ENCODE measurements at places on chromosomes 6 and 20.

- H3K4me1 ChIP-seq, result no peaks in the 10 kb centered on the region
- H3K27ac ChIP-seq, result no peak overlapping the region
- DNase-seq, result no peak
- no peaks in the 10 kb centered on the region for H3K27me3 ChIP-seq
Measured at GRCh38 chr6:32876603-32877002, 22.6 kb downstream of the PSMB9 start.

GRCh38 chr20:20752712-20753111, 40.3 kb upstream of the RALGAPA2 start:
- DNase-seq, result no peak
- no peaks in the 10 kb centered on the region for H3K36me3 ChIP-seq
- H3K27ac ChIP-seq, result no peak overlapping the region
- no peak overlapping the region for H3K4me3 ChIP-seq
- no peaks in the 10 kb centered on the region for H3K27me3 ChIP-seq

- H3K27me3 ChIP-seq, result no peaks in the 10 kb centered on the region
- DNase-seq, result no peak
- H3K4me1 ChIP-seq, result no peaks in the 10 kb centered on the region
- no peak overlapping the region for H3K27ac ChIP-seq
- no peak overlapping the region for H3K4me3 ChIP-seq
Measured at GRCh38 chr6:12001004-12001705, 11.0 kb upstream of the HIVEP1 start.

DNA sequence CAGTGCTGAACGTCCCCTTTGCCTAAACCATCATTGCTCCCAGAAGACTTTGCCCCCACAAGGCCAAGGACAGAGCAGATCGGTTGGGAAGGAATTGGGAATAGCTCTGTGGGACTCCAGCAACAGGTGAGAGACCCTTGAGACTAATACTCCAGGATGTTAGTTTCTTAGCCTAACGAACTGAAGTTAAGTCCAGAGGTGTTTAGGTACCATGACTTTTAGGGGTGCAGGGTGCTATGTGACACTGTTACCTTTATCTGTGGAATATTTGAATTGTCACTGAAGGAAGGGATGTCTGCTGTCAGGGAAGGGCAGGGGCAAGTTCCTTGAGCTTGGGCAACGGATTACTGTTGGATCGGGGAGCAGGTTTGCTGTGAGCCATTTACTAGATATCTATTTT, 1.9 kb downstream of the BLCAP start:
- no peaks in the 10 kb centered on the region for H3K27me3 ChIP-seq
- no peaks in the 10 kb centered on the region for H3K4me1 ChIP-seq
- DNase-seq, result no peak
- H3K4me3 ChIP-seq, result peak overlapping the region; percentile 96
- H3K36me3 ChIP-seq, result no peaks in the 10 kb centered on the region

DNA sequence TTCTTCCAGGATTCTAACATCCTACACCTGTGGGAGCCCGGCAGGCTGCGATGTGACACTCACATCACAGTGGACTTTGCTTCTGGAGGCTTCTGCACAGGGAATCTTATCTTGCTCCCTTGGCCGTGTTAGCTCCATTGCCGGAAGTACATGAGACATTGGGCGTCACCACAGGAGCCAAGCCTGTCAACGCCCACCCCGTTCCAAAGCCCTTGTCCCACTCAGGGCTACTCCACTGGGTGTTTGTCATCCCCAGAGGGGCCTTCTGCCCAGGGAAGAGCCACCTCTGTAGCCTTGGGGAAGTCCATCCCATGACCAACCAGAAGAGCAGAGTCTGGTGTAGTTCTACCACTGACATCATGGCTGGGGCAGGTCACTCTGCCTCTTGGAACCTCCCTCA, 1.7 kb downstream of the RAB44 start:
- no peak overlapping the region for H3K27ac ChIP-seq
- no peak overlapping the region for H3K4me3 ChIP-seq
- H3K4me1 ChIP-seq, result no peaks in the 10 kb centered on the region
- H3K36me3 ChIP-seq, result no peaks in the 10 kb centered on the region
- H3K27me3 ChIP-seq, result no peaks in the 10 kb centered on the region
- DNase-seq, result no peak

DNA sequence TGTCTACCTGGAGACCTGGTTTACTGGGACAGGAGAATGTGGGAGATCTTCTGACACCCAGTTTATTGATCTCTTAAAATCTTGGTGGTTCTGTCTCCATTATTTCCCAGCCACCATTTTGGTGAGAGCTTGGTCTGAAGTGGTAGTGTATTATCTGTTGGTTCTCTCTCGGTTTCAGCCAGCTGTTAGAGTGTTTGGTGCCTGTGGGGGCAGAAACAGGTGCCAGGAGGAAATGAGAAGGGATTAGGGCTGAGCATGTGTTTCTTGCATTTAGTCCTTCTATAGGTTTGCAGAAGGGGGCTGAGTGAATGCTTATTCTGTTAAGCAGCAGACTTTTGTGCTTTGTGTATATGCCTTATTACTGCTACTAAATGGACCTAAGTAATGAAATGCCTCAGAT, 9.6 kb downstream of the JARID2 start:
- DNase-seq, result no peak
- no peak overlapping the region for H3K4me3 ChIP-seq
- H3K27ac ChIP-seq, result no peak overlapping the region

DNA sequence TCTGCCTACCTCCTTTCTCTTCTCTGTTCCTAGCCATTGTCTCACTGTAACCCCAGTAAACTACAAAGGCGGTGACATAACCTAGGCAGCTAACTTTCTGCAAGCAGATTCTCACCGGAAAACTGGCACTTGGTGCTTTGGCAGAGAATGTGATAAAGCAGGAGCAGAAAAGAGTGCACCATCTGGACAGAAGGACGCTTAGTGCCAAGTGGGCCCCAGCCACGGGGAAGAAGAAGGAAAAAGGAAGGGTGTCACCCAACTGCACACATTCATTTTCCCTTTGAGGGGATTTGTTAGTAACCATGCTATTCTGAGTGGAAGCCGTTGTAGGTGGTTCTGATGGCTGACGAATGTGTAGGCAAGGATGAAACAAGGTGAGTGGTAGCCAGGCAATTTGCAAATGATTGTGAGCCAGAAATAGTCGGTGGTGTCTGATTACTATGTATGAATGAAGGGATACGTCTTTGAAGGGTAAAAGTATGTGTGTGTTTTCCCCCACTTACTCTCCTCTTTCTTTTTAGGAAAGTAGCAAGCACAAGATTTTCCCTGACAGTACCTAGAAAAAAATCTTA, 148.3 kb upstream of the STXBP5 start:
- no peaks in the 10 kb centered on the region for H3K4me1 ChIP-seq
- no peaks in the 10 kb centered on the region for H3K36me3 ChIP-seq
- DNase-seq, result no peak
- H3K27ac ChIP-seq, result no peak overlapping the region
- no peaks in the 10 kb centered on the region for H3K27me3 ChIP-seq
- H3K4me3 ChIP-seq, result no peak overlapping the region

DNA sequence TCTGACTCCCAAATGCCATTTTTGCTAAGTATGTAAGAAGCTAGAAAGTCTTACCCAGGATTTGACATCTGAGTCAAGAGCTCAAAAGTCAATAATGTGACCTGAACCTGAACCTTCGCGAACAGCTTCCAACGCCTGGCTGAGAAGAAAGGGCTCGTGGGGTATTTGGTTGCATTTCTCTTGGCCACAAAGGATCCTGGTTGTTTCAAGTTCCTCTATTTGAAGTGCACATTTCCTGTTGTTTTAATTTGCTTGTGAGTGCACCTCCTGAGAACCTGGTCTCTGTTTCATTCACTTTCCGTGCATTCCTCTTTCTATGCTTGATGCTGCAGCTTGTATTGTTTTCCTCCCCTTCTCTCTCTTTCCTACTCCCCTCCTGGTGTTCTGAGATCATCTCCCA, 212.5 kb downstream of the FOXA2 start:
- no peaks in the 10 kb centered on the region for H3K27me3 ChIP-seq
- H3K4me1 ChIP-seq, result no peaks in the 10 kb centered on the region
- DNase-seq, result no peak
- H3K36me3 ChIP-seq, result no peaks in the 10 kb centered on the region
- no peak overlapping the region for H3K27ac ChIP-seq
- no peak overlapping the region for H3K4me3 ChIP-seq

DNA sequence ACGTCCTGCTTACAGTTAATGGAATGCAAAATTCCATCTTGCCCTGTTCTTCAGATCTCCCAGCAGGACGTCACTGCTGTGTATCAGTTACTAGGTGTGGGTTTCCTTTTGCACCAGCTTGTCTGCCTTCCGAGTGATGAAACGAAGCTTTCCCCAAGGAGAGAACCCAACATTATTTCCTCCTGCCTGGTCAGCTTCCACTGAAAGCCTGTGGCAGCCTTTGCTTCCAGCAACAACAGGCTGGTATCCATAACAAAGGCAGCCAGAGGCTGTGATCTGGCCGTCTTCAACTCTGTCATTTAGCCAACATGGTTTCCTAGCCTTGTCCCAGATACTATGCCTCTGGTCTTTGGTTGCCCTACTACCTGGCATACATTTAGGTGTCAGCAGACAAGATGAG, 78.9 kb upstream of the HEY2 start:
- H3K4me3 ChIP-seq, result no peak overlapping the region
- peak overlapping the region; percentile 15 for H3K27ac ChIP-seq
- H3K27me3 ChIP-seq, result no peaks in the 10 kb centered on the region
- DNase-seq, result no peak
- no peaks in the 10 kb centered on the region for H3K36me3 ChIP-seq

DNA sequence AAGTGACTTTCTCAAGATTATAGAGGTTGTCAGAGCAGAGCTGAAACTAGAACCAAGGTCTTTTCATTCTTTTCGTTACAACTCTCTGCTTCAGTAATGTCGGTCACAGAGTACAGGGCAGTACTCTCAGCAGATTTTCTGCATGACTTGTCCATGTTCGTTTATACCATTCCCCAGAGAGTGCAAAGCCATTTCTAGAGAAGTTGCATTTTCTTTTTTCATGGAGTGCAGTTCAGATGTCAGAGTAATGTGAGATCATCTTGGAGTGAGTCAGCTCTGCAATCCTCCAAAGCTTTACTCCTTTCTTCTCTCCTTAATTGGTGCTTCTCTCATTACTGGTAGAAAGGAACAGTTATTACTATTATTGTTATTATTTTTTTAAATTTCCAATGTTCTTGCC, 115.6 kb upstream of the B3GAT2 start:
- H3K36me3 ChIP-seq, result no peaks in the 10 kb centered on the region
- no peaks in the 10 kb centered on the region for H3K27me3 ChIP-seq
- no peak overlapping the region for H3K27ac ChIP-seq
- H3K4me3 ChIP-seq, result no peak overlapping the region
- no peaks in the 10 kb centered on the region for H3K4me1 ChIP-seq
- no peak for DNase-seq

DNA sequence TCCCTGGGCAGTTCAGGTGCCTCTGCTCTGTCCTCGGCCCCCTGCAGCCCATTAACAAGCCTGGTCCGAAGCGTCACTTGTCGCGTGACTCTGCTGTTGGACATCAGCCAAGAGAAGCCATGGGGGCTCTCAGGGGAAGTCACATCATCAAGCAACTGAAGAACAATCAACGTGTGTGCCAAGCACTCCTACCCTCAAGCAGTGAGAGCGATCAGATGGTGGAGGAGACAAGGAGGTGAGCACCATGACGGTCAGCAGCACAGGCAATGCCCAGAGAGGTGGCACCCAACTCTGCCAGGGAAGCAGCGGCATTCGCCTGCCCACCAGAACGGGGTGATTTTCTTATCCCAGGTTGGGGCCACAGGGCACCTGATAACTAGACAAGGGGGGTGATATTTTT, 132.7 kb downstream of the AGPAT4 start:
- H3K27me3 ChIP-seq, result no peaks in the 10 kb centered on the region
- no peak overlapping the region for H3K27ac ChIP-seq
- H3K4me1 ChIP-seq, result no peaks in the 10 kb centered on the region
- H3K36me3 ChIP-seq, result peaks cover 17% of the 10 kb centered on the region
- H3K4me3 ChIP-seq, result no peak overlapping the region
- DNase-seq, result no peak

GRCh38 chr20:49230561-49231133, 11.4 kb downstream of the DDX27 start:
- no peak for DNase-seq
- H3K27me3 ChIP-seq, result no peaks in the 10 kb centered on the region
- no peaks in the 10 kb centered on the region for H3K4me1 ChIP-seq
- H3K36me3 ChIP-seq, result peaks cover 82% of the 10 kb centered on the region
- H3K4me3 ChIP-seq, result no peak overlapping the region

- peak overlapping the region; percentile 64 for H3K27ac ChIP-seq
- no peak overlapping the region for H3K4me3 ChIP-seq
- H3K36me3 ChIP-seq, result peaks cover 5% of the 10 kb centered on the region
- H3K4me1 ChIP-seq, result peaks cover 13% of the 10 kb centered on the region
Measured at GRCh38 chr20:38985060-38985459, 22.9 kb downstream of the DHX35 start.

DNA sequence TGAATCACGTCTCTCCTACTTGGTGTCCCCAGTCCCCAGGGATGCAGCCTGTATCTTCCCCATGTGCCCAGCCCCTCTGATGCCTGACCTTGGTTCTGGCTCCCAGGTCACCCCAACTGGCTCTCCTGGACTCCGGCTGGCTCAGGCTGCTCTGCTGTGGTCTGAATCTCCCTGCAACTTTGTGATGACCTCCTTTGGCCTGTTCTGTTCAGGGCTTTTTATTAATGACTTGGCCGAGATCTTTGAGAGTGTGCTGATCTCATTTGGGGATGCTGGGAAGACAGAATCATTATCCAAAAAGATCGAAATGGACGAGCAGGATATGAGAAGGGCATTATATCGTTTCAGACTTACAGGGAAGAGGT, 67.4 kb downstream of the IGF2R start:
- peaks cover 47% of the 10 kb centered on the region for H3K36me3 ChIP-seq
- DNase-seq, result no peak
- H3K4me1 ChIP-seq, result no peaks in the 10 kb centered on the region
- no peaks in the 10 kb centered on the region for H3K27me3 ChIP-seq
- H3K27ac ChIP-seq, result peak overlapping the region; percentile 69
- no peak overlapping the region for H3K4me3 ChIP-seq

DNA sequence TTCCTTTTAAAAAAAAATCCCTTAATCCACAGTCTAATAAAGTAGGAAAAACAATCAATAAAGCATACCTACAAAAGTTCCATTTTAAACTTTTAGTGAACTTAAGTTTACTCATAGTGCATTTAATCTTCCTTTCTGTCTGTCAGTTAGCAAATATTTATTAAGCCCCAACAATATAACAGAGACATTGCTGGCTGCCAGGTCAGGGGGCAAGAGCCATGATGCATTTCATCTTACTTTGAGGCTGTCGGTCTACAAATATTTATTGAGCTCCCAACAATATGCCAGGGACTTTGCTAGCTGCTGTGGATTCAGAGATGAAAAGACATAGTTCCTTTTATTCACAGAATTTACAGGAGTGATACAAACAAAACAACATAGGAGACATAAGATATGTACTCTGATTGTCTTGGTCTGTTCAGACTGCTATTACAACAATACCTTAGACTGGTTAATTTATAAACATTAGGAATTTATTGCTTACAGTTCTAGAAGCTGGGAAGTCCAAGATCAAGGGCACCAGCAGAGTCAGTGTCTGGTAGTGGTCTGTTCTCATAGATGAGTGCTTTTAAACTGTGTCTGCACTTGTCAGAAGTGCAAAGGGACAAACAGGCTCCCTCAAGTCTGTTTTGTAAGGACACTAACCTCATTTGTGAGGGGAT, 118.6 kb downstream of the PLCB1 start:
- no peak overlapping the region for H3K27ac ChIP-seq
- H3K4me1 ChIP-seq, result no peaks in the 10 kb centered on the region
- no peak for DNase-seq
- H3K27me3 ChIP-seq, result no peaks in the 10 kb centered on the region

All from ascending aorta (tissue), 2 donors.